Putamen (tissue), 1 donor: ENCODE measurements at places on chromosomes 7 and 10.

DNA sequence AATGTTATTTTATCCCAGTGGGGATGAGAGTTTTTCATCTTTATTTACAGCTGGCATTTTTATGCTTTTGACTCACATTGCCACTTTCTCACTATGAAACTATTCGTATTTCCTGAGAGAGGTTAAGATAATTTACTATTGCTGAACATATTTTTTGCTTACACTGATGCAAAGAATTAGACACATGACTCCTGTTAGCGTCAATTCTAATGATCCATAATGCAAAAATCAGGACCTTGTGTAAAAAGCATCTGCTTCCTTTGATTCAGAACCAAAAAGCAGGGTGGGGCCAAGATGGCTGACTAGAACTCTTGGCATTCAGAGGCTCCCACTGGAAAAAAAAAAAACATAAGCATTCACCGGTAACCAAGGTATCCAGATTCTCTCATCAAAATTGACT, 464.8 kb downstream of the SEMA3D start:
- DNase-seq: no peak

DNA sequence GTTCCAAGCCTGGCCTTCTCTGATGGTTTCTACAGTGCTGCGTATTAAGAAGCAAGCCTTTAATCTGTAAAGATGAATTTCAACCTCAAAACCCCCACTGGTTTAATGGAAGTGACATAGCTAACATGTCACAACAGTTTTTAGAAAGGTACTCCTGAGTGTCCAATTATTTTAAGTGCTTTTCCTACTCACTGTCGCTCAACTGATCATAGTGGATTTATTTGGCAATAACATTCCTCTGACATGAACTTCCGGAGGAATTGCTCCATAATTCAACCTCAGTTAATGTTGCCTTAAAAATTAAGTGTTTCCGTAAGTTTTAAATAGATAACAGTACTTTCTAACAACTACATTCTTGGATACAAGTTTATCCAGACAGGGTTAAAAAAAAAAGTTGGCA, 57.5 kb downstream of the AGMO start:
- no peak for DNase-seq

GRCh38 chr7:24406789-24407299, 122.9 kb downstream of the NPY start:
- no peak for DNase-seq

- no peak for DNase-seq
Observed at GRCh38 chr7:106756071-106756470, 95.1 kb upstream of the CCDC71L start.

GRCh38 chr7:138170298-138170697, 94.0 kb downstream of the AKR1D1 start:
- no peak for DNase-seq

DNA sequence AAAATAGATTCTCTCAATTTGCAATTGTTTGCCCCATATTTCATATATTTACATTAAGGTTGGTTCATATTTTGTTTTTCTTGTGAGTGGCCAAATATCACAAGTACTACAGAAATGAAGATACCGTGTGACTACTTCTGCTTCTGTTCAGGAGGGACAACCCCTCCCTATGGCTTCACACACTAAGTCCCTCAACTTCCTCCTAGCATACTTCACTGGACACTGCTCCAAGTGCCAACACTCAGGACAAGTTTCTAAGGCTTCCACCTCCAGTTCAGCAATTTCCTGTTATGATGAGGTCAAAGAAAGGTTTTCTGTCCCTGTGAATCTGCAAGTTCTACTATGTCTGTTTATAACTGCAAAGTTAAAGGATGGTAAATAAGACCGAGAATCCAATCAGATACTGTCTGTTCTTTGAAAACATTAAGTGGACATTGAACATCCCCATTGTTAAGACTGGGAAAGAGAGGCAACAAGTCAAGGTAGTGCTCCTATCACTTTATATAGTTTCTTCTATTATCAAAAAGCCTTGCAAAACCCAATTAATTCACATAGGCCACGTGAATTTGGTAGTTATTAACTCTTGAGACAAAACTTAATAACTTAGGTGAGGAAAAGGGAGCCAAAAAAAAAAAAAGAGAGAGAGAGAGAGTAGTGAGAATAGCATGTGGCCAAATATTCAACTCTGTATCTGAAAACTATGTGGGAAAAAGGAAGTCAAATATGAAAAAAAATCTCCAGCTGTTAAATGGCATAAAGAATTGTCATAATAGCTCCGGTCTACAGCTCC, 81.3 kb upstream of the DKK1 start:
- DNase-seq: no peak

DNA sequence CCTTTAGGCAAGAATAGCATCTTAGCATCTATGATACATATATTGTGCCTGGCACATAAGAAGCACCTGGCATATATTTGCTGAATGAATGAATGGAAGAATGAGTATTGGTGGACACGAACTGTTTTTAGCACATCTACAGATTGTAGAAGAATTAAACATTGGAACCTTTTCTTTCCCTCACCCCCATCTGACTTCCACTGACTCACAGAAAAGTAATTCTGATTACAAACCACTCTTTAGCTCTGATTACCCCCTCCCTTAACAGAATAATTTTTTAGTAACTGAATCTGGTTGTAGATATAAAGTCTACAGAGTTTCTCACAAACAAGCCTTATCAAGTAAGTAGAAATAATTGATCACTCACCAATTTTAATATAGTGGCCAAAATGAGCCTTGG, 31.9 kb downstream of the SLC26A4 start:
- DNase-seq: no peak

- DNase-seq: no peak
Observed at GRCh38 chr7:51312951-51313737, 3.5 kb downstream of the COBL start.

DNA sequence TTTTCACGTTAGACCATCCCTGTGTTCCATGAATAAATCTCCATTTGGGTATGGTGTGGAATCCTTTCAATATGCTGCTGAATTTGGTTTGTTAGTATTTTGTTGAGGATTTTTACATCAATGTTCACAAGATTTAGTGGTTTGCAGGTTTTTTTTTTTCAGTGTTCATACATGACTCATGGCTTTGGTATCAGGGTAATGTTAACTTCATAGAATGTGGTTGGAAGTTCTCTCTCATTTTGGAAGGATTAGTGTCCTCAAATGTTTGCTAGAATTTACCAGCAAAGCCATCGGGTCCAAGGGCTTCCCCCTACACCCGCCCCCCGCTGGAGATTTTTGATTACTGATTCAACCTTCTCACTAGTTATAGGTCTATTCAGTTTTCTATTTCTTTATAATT, 398.0 kb downstream of the NXPH1 start:
- no peak for DNase-seq

- DNase-seq: peak; percentile 52
Observed at GRCh38 chr10:52308251-52309031, 5.6 kb upstream of the DKK1 start.

DNA sequence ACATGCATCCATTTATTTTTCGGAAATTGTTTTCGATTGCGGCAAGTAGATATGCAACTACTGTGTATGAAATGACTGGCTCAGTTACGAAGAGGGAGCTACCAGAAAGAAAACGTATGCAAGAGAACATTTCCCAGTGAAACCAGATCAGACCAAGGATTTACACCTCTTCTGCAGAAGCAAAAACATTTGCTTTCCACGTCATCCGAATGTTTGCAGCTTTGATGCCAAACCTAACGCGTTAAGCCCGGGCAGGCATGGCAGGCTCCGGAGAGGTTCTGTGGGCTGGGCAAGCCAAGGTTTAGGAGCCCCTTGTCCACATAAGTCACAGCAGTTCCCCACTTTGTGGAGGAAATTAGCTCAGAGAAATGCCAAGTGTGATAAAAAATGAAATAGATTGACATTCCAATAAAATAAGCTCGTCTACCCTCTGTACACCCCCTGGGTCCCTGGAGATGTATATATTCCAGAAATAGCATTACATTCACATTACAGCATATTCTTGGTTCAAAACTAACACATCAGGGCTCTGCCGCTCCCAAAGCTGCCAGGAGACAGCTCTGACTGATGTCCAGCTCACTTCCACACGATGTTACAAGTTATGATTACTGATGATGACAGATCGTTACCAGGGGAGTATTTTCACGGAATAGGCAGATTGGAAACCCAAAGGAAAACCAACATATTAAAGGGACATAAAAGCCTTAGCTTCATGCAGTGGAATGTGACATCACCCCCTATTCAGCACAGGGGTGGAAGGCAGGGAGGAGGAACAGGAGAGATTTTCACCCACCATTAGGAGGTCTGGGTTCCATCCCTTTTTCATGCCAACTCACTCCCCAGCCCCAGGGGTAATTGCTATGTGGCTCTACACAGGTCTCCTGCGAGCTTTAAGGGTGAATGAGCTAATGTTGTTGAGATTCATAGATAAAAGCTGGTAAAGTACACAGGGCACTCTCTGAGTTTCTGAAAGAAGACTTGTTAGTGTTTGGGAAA, 81.5 kb downstream of the LYZL1 start:
- DNase-seq: no peak

- no peak for DNase-seq
Observed at GRCh38 chr10:52099026-52099600, 215.0 kb upstream of the DKK1 start.

DNA sequence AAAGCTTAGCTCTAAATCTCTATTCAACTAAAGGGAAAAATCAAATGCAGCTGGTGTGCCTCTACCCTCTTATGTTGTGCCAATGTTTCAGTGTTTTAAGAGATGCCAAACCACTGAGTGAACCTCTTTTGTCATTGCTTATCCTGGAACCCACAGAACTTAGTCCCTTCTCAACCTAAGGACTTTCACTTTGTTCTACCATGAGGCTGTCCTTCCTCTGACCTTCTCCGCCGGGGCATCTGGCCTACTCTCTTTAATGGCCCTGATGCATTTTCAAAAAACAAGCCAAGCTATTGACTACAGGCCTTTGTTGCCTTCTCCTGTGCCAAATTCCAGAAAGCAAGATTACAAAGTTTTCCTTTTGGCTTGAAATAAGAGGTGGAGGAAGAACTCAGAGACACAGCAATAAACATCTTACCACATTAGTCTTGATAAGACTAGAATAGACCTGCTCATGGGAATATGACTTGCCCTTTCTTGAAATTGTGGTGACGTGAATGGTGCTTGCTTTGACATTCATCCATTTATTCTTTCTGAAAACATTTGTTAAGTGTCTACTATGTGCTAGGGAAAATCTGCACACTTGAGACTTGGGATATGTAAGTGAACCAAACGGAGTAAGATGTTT, 253.2 kb upstream of the SMIM30 start:
- peak; percentile 12 for DNase-seq

DNA sequence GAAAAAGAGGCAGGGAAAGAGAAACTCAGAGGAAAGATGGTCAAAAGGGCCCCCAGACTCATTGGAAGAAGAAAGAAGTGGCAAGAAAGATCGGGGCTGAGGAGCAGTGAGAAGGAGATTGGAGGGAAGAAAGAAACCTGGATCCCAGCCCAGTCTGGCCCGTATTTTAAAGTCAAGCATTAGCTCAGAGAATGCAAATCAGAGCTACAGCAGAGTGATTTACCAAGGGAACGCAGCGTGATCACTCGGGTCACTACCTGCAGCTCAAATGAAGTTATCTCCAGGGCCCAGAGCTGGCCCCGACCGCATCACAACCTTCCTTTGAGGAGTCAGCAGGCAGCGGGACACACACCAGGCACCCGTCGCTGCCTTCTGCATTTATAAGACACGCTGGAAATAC, 72.8 kb downstream of the CARD11 start:
- no peak for DNase-seq

DNA sequence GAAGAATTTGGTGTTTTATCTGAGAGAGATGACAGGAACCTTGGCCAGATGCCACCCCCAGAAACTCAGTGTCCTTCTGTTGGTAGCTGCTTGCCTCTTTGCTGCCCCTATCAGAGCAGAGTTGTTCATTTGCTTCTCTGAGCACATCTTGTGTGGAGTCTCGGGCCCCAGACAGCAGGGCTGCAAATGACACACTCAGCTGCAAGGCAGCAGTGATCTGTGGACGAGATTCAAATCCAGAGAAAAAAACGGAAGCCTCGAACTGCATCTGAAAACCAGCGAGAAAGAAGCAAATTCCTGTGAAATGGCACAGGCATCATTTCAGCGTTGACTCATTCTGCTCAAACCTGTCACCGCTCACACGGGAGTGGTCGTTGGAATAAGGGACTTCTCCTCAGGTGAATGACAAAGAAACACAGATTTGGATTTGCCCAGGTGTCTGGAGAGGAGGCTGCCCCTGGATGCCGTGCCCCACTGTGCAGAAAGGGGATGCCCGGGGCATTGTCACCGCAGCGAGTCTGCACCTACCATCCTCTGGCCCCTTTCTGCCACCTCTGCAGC, 144.7 kb downstream of the PFKFB3 start:
- peak; percentile 15 for DNase-seq

DNA sequence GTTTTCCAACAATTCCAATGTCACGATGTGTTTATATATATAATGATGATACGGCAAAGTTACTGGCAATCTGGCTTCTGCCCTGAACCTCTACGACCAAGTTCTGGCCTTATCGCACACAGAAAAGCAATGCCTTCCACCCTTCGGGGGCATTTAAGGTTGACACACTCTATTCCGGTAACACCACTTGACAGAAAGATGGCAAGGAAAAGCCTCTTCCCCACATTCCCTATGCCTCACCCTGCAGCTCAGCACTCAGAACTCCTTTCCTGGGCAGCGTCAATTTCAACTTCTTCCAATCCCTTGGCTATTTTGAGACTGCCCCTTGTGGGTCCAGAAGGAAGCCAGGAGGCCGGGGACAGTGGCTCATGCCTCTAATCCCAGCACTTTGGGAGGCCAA, 2.5 kb upstream of the ADRB1 start:
- DNase-seq: no peak

GRCh38 chr10:125140151-125140550, 20.2 kb downstream of the CTBP2 start:
- no peak for DNase-seq

GRCh38 chr10:61754587-61755550, 92.1 kb downstream of the CABCOCO1 start:
- no peak for DNase-seq

DNA sequence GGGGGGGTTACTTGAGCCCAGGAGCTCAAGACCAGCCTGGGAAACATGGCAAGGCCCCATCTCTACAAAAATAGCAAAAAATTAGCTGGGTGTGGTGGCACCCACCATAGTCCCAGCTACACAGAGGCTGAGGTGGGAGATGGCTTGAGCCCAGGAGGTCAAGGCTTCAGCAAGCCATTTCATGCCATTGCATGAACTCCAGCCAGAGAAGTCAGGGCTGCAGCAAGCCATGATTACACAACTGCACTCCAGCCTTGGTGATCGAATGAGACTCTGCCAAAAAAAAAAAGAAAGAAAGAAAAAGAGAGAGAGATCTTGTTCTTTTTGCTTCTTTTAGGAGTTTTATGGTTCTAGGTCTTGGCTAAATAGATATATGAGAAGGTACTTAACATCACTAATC, 200.2 kb upstream of the PHYHIPL start:
- DNase-seq: no peak

DNA sequence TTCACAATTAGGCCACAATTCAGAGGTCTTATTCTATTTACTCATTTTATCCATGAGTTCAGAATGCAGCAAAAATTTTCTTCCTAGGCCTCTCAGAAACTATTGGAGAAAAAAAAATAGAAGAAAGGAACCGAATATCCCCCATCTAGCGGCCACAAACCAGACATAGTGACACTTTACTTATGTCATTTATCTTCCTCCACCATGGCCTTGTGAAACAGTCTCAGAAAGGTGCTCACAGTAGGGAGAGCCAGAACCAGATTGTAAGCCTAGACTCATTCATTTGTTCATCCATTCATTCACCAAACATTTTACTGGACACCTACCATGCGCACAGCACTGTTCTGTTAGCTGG, 16.0 kb downstream of the CREB3L2 start:
- DNase-seq: no peak

GRCh38 chr7:35248576-35249536, 5.0 kb downstream of the TBX20 start:
- no peak for DNase-seq
